ENCODE measurements at places on chromosomes 6 and 20. TPM values are rescaled to one million over a fixed set of nuclear protein-coding genes. Genes with fewer than 3 reads are reported as not detected.

The OR2H1 gene
- not detected for total RNA-seq

The HNF4A gene
- not detected for total RNA-seq

The PRRT1 gene
- total RNA-seq, result not detected

The SDHAF4 gene
- 6.9 TPM for total RNA-seq

The ENPP3 gene
- under 0.01 TPM for total RNA-seq

The NAPB gene
- 14.1 TPM for total RNA-seq

The SEMG1 gene
- not detected for total RNA-seq

The FOXF2 gene
- 1.1 TPM for total RNA-seq

The DEFB116 gene
- total RNA-seq, result not detected

The PRDM13 gene
- not detected for total RNA-seq

The TSPO2 gene
- total RNA-seq, result not detected

DNA sequence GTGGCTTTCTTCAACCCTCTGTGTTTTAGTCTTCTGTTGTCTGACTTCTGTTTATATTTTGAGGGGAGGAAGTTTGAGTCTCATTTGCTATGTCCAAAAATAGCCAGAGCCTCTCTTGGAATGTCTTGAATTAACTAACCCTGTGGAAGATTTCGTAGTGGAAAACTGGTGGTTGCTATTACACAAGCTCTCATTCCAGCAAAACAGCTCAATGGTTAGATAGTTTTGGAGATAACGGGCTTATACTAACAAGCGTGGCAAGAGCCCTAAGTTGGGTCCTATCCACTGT lies 1.6 kb downstream of the CCN2 start:
- DNase-seq, result peak; percentile 80

- no peak for DNase-seq
Measured at GRCh38 chr6:10393544-10394225, 21.2 kb downstream of the TFAP2A start.

- DNase-seq, result no peak
Measured at GRCh38 chr20:50904067-50904570, 27.1 kb downstream of the ADNP start.

DNA sequence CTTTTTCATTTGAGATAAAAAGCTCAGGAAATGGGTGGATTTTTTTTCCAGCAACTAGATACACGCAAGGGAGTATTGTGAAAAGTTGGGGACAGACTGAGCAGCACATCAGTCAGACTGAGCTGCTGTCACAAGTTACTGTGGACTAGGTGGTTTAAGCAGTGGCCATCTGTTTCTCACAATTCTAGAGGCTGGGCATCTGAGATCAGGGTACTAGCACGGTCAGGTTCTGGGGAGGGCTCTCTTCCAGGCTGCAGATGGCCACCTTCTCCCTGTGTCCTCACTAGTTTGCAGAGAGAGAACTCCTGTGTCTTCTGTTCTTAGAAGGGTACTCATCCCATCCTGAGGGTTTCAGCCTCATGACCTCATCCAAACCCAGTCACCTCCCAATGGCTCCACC lies 178.3 kb downstream of the SYNDIG1 start:
- DNase-seq, result no peak

GRCh38 chr20:47926731-47927130 lies 141.4 kb upstream of the SULF2 start:
- DNase-seq, result no peak

DNA sequence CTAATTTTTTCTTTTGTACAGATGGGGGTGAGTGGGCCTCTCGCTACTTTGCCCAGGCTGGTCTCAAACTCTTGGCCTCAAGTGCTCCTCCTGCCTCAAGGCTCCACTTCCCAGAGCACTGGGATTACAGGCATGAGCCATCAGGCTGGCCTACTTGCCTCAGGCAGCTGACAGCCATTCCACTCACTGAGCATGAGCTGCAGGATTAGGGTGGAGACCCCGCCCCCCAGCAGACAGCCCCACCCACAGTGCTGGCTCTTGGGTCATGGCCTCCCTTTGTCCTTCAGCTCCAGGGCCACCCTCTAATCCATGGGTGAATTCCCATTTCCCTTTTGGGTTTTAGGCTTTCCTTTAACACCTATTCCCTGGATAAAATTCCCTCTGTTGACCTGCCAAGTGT lies 82.1 kb downstream of the BFSP1 start:
- DNase-seq, result no peak

DNA sequence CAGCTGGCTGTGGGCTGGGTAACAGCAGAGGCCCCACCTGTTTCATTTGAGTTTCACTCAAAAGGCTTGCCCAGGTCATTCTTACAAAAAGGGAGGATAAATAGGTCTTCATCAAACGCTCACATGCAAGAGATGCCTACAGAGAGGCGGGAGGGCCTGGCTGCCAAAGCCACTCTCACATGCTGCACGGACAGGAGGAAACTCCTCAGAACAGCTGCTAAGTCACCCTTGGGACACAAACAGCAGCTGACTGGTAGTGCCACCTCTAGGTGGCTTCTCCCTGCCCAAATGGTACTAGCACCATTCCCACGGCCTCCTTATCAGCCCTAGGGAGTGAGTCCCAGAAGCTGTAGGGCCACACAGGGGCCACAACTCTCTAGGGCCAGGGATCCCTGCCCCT lies 23.8 kb downstream of the SLC22A23 start:
- DNase-seq, result no peak

DNA sequence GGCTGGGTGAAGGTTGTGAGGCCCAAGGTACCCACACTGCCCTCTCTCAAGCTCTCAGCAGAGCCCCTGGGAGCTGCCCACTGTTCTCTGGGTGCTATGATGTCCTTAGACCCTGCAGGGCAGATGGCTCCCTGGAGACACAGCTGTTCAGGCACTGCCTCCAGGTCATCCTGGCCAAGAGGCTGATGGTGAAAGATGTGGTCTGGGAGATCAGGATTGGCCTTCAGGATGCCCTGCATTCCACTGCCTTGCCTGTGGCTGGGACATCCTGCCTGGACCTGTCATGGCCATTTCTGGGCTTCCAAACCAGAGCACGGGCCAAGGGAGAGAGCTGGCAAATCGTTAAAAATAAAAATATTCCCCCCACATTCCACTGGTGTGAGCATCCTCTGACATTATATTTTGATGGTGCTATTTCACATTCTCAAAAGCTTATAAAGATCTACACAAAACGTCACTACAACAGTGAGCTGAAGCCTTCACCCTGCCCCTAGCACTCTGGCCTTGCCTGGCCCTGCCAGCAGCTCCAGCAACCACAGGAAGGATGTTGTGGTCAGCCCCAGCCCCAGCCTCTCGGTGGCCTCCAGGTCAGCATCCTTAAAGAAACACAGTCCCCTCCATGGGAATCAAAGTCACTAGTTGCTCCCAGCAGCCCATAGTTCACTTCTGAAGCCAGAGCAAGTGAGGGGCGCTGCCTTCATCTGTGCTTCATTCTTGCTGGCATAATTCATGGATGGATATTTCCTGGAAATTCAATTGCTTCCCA lies 13.5 kb upstream of the KCNK16 start:
- DNase-seq, result peak; percentile 84

GRCh38 chr20:588932-589672 lies 21.0 kb downstream of the TCF15 start:
- peak; percentile 35 for DNase-seq

DNA sequence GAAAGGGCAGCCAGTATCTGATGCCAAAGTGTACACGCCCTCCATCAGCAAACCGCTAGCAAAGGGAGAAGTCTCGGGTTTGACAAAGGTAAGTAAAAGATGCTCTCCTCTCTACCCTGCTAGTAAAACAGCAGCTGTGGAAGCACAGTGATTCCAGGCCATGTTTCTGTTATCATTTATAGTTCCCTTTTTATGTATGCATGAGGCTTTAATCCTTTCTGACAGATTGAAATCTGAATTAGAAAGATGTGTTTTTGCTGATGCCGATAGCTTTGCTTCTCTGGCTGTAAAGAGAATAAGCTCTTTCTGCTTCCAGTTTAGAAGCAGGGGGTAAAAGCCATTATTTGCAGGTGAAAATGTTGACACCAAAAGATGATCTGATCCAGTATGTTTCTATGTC lies 392.4 kb upstream of the SOX4 start:
- no peak for DNase-seq

- no peak for DNase-seq
Measured at GRCh38 chr6:134714113-134714512, 235.8 kb downstream of the ALDH8A1 start.

GRCh38 chr6:108127826-108128225 lies 38.0 kb upstream of the NR2E1 start:
- DNase-seq, result no peak

DNA sequence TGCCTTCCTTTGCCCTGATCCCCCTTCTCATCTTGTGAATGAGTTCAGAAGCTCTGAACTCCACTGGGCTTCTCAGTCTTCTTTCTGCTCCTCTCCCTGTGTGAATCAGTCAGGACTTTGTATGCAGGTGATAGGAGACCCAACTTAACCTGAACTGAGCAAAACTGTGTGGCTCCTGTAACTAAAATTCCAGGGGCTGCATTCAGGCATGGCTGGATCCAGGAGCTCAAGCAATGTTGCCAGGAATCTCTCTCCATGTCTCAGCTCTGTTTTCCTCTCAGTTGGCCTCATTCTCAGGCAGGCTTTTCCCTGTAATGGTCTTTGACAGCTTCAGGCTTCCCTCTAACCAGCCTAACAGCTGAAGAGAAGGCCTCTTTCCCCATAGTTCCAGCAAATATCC lies 50.9 kb upstream of the ZNFX1 start:
- no peak for DNase-seq

- DNase-seq, result peak; percentile 5
Measured at GRCh38 chr6:140806431-140806830, 1326.3 kb upstream of the GJE1 start.

GRCh38 chr6:157238346-157238745 lies 85.0 kb downstream of the TMEM242 start:
- peak; percentile 17 for DNase-seq

DNA sequence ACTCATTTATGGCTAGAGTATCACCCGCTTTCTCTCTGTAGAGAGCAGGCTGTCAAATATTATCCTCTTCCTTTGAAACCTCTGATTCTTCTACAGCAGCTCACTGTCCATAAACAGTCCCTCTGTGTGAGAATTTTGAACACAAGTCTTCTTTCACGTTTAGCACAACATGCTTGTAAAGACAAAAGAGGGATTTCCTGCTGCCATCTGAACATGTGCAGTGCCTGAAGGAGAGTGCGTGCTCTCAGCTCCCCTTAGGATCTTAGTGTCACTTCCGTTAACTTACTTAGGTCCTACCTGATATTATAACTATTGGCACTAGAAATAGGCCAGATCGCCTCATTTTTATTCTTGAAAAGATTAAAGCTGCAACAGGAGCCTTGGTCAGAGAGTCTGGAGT lies 50.9 kb downstream of the FNDC1 start:
- no peak for DNase-seq

DNA sequence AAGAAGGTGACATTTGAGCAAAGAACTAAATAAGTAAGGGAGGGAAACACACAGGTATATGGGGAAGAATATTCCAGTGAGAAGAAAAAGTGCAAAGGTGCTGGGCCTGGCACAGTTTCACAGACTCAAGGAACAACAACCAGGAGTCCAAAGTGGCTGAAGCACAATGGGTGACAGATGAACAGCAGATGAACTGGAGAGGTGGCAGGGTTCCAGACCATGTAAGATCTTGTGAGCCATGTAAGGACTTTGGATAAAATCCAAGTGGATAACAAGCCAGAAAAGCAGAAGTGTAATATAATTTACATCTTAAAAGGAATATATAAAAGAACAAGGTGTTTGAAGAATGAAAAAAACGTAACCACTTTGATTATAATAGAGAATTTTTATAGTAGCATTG lies 87.9 kb downstream of the MMS22L start:
- no peak for DNase-seq

GRCh38 chr6:157093536-157093935 lies 229.8 kb downstream of the TMEM242 start:
- no peak for DNase-seq

DNA sequence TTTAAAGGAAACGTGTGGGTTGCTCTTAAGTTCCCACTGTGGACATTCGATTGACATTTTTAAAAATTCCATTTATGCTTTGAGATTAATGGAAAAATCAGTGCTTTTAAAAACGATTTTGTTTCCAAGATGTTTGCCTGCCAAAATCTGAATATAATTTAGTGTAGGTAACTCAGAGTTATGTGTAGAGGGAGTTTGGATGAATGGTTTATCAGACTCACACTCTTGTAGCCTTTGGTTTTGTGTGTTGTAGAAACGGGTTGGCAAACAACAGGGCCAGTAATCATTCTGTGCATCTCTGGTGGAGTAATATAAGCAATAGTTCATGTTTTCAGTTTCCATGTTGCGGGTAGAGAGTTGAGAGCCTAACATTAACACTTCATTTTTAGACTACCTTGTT lies 140.6 kb downstream of the RPS12 start:
- DNase-seq, result no peak

DNA sequence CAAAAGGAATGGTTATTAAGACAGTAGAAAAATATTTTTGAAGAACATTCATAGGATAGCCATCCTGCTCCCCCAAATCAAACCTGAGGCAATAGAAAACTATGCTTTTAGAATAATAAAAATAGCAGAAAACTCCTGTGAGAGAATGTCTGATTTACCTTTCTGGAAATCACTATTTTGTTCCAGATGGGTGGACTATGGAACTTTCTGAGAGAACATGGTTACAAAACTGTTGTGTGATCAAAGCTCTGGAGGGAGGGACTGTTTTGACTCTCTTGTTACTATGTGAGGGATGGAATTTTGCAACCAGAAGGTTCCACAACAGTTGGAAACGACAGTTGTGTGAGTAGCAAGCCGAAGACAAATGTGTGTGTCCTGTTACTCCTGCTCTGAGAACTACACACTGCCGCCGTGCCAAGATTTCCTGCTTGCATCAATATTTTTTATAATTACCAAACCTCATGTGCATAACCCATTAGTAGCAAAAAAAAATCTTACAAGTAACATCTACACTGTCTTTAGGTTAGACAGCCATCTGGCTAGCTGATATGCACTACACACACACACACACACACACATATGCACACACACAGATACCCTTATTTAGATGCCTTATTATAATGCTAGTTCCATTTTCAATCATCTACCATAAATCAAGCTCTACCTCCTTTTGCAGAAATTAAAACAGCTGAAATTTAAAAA lies 11.0 kb upstream of the HIVEP1 start:
- no peak for DNase-seq

DNA sequence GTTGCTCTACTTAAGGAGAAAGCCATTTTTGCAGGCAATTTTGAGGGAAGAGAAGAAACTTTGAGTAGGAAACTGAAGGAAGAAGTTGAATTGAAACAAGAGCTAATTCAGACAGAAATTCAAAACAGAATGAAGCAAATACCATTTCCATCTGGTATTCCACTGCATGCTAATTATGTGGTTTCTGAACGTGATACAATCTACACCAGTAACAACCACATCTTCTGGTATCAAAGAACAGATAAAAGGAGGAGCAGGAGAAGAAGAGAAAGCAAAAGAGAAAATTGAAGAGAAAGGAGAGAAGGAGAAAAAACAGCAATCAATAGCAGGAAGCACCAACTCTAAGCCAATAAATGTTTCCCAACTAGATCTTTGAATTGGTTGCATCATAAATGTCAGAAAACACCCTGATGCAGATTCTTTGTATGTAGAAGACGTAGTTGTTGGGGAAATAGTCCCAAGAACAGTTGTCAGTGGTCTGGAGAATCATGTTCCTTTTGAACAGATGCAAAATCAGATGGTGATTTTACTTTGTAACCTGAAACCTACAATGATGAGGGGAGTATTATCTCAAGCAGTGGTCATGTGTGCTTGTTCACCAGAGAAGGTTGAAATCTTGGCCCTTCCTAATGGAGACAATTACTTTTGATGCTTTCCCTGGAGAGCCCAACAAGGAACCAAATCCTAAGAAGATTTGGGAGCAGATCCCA lies 132.4 kb downstream of the MACROD2 start:
- DNase-seq, result no peak

- DNase-seq, result peak; percentile 88
Measured at GRCh38 chr20:38725148-38725901, 1.0 kb downstream of the SLC32A1 start.

- DNase-seq, result no peak
Measured at GRCh38 chr20:51322164-51322707, 220.3 kb downstream of the NFATC2 start.

- DNase-seq, result no peak
Measured at GRCh38 chr6:1321738-1322137, 9.8 kb downstream of the FOXQ1 start.
